ENCODE measurements at places on chromosomes 1 and 21.

- peaks cover 6% of the 10 kb centered on the region for H3K4me1 ChIP-seq
- H3K36me3 ChIP-seq = peaks cover 11% of the 10 kb centered on the region
- no peaks in the 10 kb centered on the region for H3K27me3 ChIP-seq
- DNase-seq = no peak
Measured at GRCh38 chr1:84353695-84354094, 44.6 kb upstream of the DNASE2B start.

GRCh38 chr1:42003433-42003832, 84.7 kb upstream of the HIVEP3 start:
- no peak for DNase-seq
- peaks cover 1% of the 10 kb centered on the region for H3K4me1 ChIP-seq
- no peak overlapping the region for H3K27ac ChIP-seq
- H3K36me3 ChIP-seq = no peaks in the 10 kb centered on the region

GRCh38 chr21:42658320-42659105, 5.1 kb downstream of the PDE9A start:
- no peaks in the 10 kb centered on the region for H3K27me3 ChIP-seq
- no peaks in the 10 kb centered on the region for H3K36me3 ChIP-seq
- no peak overlapping the region for H3K4me3 ChIP-seq
- peak overlapping the region; percentile 40 for H3K27ac ChIP-seq
- peaks cover 24% of the 10 kb centered on the region for H3K4me1 ChIP-seq
- no peak for DNase-seq

- H3K4me3 ChIP-seq = no peak overlapping the region
- H3K36me3 ChIP-seq = peaks cover 5% of the 10 kb centered on the region
Measured at GRCh38 chr1:117818456-117818855, 111.0 kb downstream of the GDAP2 start.

DNA sequence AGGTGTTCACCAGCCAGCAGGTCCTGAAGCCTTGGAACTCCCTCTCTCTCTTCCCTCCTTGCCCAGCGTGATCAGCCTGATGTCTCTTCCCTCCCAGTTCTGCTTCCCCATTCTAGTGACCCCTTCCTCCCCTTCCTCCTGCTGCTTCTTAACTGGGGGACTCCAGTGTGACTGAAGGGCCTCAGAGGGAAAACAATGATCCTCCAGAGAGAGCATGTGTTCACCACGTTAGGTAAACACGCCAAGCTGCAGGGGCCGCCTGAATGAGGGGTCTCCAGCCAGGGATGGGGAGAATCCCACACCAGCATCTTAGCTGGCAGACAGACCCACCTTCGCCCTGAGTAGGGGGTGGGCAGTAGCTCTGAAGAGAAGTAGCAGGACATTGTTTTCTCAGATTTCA, 124.8 kb downstream of the TMEM53 start:
- no peak for DNase-seq
- peaks cover 2% of the 10 kb centered on the region for H3K4me1 ChIP-seq
- no peak overlapping the region for H3K4me3 ChIP-seq

GRCh38 chr1:81545734-81546133, 255.0 kb upstream of the ADGRL2 start:
- no peak overlapping the region for H3K4me3 ChIP-seq
- DNase-seq = no peak
- no peak overlapping the region for H3K27ac ChIP-seq
- H3K36me3 ChIP-seq = no peaks in the 10 kb centered on the region
- H3K4me1 ChIP-seq = no peaks in the 10 kb centered on the region
- H3K27me3 ChIP-seq = peaks cover 2% of the 10 kb centered on the region

- H3K27ac ChIP-seq = no peak overlapping the region
- no peak overlapping the region for H3K4me3 ChIP-seq
- no peaks in the 10 kb centered on the region for H3K4me1 ChIP-seq
- H3K27me3 ChIP-seq = no peaks in the 10 kb centered on the region
Measured at GRCh38 chr1:19128968-19129514, 81.0 kb downstream of the UBR4 start.

- DNase-seq = no peak
- no peaks in the 10 kb centered on the region for H3K27me3 ChIP-seq
- H3K4me3 ChIP-seq = no peak overlapping the region
- H3K4me1 ChIP-seq = peaks cover 47% of the 10 kb centered on the region
Measured at GRCh38 chr1:161111117-161111516, 6.7 kb downstream of the PFDN2 start.

DNA sequence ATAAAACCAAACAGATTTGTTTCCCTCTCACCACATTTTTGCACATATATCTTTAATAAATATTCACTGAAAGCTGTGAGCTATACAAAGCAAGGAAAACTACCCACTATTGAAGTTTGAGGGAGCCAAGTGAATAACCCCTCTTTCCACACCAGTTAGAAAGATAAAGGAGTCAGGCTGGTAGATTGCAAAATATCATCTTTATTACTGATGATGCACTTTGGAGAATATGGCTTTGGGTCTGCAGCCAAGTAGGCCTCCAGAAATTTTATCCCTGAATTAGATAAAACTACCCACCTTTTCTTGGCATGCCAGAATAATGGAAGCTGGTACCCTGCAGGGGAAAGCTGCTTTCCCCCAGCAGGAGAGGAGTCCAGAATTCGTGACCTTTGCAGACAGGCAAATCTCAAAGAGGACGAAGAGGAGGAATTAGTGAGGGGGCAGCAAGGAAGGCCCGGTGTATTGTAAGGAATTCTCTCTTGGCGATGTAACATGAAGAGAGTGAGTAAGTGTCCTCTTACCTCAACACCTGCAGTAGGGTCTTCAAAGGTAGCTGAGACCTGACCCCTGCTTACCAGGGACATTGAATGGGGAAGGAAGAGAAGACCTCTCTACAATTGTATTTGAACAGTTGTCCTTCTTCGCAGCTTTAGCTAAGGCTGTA, 84.7 kb downstream of the LRRC8D start:
- no peaks in the 10 kb centered on the region for H3K27me3 ChIP-seq
- H3K27ac ChIP-seq = no peak overlapping the region
- H3K4me1 ChIP-seq = peaks cover 60% of the 10 kb centered on the region
- no peak overlapping the region for H3K4me3 ChIP-seq

DNA sequence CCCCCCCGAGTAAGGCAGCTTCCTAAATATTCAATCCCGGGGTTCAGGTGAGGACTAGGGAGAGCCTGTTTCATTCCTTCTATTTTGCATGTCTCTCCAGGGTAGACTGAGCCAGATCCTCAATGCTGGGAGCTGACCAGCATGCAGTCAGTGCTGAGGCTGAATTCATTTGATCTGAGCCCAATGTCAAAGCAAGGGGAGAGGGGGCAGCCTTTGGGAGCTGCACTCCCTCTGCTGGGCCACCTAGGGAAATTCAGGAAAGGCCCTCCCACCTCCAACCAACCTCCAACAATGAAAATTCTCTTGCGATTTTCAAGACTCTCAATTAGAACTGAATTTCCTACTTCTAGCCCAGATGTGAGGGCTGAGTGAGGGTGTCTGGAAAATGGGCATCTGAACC, 371.2 kb downstream of the NPHP4 start:
- no peak for DNase-seq
- no peak overlapping the region for H3K27ac ChIP-seq
- no peaks in the 10 kb centered on the region for H3K36me3 ChIP-seq
- peaks cover 22% of the 10 kb centered on the region for H3K27me3 ChIP-seq
- no peak overlapping the region for H3K4me3 ChIP-seq

DNA sequence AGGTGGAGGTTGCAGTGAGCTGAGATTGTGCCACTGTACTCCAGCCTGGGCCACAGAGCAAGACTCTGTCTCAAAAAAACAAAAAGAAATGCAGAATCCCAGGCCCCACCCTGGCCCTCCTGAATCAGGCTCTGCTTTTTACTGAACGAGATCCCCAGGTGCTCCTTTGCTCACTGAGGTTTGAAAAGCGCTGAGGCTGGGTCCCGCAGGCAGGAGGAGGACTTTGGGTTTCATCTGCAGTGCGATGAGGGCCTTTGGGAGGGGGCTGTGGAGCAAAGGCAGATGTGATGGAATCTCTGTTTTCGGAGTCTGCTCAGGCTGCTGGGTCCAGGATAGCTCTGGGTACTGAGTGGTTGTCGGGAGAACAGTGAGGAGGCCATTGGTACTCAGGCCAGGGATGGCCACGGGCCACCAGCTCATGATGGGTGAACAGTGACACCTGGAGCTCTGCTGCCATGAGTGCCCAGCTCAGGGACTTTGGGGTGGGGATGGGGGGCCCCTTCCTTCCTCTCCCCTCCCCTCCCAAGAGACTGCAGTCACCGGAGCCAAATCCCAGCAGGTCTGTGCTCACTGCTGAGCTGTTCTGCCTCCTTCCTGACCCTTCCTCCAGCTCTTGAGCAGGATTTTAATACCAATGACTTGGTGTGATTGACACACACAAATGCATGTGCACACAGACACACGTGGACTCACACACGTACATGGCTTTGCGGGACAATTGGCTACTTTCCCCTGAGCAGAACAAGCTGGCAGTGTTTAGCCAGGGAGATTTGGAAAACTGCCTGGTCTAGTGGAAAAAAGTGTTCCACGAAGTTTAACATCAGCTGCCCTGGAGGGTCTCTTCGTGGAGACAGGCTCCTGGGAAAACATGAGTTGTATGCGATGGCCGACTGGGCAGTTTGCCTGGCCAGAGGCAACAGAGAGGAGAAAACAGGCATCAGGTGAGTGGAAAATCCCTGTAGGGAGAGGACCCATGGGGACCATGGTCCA, 3.6 kb upstream of the DHRS3 start:
- H3K36me3 ChIP-seq = no peaks in the 10 kb centered on the region
- H3K4me3 ChIP-seq = no peak overlapping the region

DNA sequence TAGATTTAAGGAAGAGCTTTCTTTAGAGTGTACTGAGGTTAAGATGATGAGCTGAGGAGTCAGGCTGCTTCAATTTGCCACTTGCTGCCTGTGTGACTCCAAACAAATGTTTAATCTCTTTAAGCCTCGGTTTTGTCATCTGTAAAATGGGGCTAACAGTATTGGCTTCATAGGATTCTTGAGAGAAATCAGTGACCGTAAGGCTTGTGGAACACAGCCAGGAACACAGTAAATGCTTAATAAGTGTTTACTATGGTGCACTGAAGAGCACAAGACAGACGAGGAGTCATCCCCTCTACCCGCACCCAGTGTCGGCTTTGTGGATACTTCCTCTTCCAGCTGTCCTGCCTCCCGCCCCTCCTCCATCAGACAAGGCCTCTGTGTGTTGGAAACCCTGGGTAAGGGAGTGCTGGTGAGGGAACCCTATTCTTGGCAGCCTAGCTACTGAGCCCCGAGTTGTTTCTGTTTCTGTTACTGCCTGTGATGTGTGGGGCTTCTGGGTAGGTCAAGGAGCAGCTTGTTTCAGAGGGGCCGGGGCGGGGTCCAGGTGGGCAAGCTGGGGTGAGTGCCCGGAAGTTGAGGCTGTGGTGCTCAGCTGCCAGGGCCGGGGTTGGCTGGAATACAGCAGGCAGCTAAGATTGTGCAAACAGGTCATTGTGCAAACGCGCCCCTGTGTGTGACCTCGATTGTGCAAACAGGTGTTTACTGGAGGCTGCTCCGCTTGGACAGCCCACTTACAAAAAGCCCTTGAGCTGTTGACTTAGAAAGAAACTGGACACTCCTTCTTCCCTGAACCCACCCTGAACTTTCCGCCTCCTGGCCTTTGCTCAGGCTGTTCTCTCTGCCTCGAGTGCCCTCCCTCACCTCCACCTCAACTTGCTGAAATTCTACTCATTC, 4.0 kb upstream of the CSF3R start:
- no peak overlapping the region for H3K4me3 ChIP-seq
- H3K4me1 ChIP-seq = peaks cover 9% of the 10 kb centered on the region
- no peak overlapping the region for H3K27ac ChIP-seq
- peaks cover under 1% of the 10 kb centered on the region for H3K27me3 ChIP-seq
- no peaks in the 10 kb centered on the region for H3K36me3 ChIP-seq

DNA sequence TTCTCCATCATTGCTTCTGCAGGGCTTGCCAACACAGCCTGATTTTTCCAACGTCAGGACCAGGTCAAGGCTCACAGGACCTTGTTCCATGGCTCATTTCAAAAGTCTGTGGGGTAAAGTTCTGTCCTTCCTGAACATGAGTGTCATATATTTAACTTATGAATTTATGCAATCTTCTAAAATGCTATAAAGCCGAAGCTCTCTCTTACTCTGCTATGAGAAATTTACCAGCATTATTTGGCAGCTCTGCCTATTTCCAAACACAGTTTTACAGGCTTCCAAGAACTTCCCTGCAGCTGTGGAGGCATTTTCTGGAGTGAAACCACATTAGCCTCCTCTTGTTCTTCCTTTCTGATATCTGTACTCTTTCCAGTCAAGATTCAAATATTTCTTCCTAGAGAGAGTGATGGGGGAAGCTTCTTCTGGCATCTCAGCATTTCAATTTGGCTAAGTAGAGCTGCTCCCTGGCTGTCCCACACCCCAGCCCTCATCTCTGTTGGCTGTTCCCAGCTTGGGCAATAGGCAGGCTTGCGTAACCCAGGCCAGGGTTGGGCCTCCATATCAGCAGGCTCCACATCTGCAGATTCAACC, 15.6 kb upstream of the HMGCS2 start:
- no peak overlapping the region for H3K27ac ChIP-seq
- H3K4me3 ChIP-seq = no peak overlapping the region
- H3K36me3 ChIP-seq = no peaks in the 10 kb centered on the region

DNA sequence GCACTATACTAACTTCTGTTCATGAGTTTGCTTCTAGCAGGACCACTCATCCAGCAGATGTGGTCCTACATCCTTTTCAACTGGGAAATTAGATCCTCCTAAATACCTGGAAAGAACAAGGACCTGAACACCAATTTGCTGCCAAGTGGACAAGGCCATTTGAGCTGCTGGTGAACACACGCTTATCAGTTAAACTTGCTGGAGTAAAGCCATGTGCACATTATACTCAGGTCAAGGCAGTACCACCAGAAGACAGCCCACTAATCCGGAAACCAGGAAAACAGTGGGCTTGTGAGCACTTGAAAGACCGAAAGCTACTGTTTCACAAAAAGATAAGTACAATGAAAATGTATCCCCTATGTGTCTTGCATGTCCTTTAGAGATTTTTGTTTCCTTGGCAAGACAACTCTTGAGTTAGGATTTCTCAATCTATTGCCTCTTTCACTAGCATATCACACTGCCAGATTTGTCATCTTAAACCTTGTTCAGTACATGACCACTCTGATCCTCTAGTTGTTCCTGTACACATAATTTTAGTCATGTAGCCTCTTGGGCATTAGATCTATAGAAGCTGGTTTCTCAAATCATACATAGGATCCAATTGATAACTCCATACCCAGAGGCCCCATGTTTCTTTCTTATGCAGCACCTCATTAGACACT, 4.5 kb upstream of the REN start:
- no peak overlapping the region for H3K27ac ChIP-seq
- H3K27me3 ChIP-seq = peaks cover 7% of the 10 kb centered on the region
- peaks cover 30% of the 10 kb centered on the region for H3K36me3 ChIP-seq
- H3K4me3 ChIP-seq = no peak overlapping the region

GRCh38 chr1:103327054-103327719, 198.3 kb upstream of the RNPC3 start:
- no peak overlapping the region for H3K27ac ChIP-seq
- H3K4me1 ChIP-seq = no peaks in the 10 kb centered on the region
- H3K4me3 ChIP-seq = no peak overlapping the region
- H3K27me3 ChIP-seq = no peaks in the 10 kb centered on the region
- no peaks in the 10 kb centered on the region for H3K36me3 ChIP-seq
- no peak for DNase-seq

- H3K4me1 ChIP-seq = peaks cover 21% of the 10 kb centered on the region
- DNase-seq = no peak
- no peak overlapping the region for H3K27ac ChIP-seq
- H3K36me3 ChIP-seq = peaks cover 87% of the 10 kb centered on the region
- H3K4me3 ChIP-seq = no peak overlapping the region
Measured at GRCh38 chr1:30981172-30981571, 72.6 kb upstream of the SDC3 start.

Measured in naive thymus-derived CD8-positive, alpha-beta T cell (primary cell).